ENCODE measurements at places on chromosomes 16 and 17.

- no peak for DNase-seq
Observed at GRCh38 chr17:21077281-21077680, 34.5 kb upstream of the USP22 start.

GRCh38 chr16:11183035-11183812, 72.8 kb downstream of the SOCS1 start:
- no peak for DNase-seq

DNA sequence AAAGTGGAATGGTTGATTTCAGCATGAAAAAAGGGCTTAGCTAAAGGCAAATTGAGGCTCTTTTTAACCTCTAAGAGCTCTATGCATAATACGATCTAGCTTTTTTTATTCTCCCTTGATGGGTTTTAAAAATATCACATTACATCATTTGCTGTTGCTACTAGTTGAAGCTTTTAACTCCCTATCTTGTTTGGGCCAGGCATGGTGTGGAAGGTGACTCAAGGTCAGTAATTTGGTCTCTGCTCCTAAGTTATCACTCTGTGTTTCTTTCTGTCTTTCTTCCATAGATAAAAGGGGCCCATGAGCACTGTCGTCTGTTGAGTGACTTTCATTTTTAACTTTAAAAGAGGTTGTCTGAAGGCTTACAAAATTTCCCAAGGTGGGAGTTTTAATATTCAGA, 58.1 kb upstream of the GOT2 start:
- DNase-seq: no peak

DNA sequence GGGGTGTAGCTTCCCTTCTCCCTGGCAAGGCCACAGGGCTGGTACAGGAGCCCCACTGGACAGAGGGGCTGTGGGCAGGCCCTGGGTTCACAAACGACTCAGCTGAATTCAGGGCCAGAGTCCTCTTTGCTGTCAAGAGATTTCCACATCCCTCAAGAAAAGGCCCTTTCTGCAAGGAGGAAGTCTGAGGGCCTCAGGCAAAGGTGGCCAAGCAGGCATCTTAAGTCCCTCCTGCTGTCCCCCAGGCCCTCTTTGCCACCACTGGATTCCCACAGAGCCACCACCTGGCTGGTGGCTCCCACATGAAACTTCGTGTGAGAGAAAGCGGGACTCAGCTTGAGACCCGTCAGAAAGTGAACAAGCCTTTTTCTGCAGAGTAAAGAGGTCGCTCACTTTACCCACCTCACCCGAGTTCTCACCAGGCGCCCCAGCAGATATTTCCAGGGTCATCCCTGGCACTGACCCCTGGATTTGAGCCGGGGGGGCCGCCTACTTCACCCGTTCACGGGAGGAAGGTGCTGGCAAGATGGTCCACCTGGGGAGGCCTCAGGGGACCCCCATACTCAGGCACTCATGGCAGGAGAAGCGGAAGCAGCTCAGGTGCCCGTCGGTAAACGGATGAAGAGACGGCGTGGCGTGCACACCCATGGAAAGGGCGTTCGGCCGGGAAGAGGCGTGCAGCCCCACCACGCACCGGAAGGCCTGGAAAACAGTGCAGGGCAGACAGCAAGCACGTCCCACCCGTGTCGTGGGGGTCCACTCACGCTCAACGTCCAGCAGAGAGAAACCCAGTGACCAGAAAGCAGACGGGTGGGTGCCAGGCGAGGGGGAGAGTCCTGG, 3.6 kb downstream of the RNF166 start:
- no peak for DNase-seq

DNA sequence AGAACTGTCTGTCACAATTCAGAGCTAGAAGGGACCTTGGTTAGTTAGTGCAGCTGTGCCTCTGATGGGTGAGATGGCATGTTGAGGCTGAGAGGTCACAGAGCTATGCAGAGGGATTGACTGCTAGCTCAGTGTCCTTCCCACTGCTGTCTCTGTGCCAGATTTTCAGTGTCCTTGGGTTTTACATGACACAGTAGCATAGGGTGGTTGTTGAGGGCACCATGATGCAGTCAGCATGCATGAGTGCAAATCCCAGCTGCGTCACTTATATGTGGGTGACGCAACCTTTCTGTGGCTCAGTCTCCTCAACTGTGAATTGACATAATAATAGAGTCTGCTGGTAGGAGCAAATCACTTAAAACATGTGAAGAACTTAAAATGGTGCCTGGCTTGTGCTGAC, 2.7 kb downstream of the MT1A start:
- DNase-seq: no peak

- DNase-seq: peak; percentile 40
Observed at GRCh38 chr17:36089888-36090836, at the start of gene CCL3. Gene CCL3 (minus strand): TSS chr17:36090143. CDS start chr17:36090058, 85 bp downstream.

GRCh38 chr17:40364906-40365305, 369 bp upstream of the GJD3 start:
- DNase-seq: no peak

DNA sequence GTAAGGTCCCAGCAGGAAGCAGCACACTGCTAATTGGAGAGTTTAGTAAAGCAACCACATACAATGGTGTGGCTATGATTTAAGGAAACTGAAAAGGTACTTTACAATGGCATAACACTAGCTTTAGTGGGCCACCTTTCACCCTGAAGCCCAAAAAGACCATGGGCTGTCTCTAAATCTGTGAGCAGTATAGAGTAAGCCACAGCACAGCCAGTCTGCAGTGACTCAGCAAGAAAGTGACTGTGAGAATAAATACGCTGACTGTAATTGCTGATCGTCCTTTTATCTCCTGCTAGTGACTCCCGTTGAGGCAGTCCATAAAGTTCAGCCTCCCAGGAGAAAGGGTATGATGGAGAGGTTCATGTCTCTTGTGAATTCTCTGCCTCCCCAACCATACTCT, 679.8 kb upstream of the KIF2B start:
- no peak for DNase-seq

DNA sequence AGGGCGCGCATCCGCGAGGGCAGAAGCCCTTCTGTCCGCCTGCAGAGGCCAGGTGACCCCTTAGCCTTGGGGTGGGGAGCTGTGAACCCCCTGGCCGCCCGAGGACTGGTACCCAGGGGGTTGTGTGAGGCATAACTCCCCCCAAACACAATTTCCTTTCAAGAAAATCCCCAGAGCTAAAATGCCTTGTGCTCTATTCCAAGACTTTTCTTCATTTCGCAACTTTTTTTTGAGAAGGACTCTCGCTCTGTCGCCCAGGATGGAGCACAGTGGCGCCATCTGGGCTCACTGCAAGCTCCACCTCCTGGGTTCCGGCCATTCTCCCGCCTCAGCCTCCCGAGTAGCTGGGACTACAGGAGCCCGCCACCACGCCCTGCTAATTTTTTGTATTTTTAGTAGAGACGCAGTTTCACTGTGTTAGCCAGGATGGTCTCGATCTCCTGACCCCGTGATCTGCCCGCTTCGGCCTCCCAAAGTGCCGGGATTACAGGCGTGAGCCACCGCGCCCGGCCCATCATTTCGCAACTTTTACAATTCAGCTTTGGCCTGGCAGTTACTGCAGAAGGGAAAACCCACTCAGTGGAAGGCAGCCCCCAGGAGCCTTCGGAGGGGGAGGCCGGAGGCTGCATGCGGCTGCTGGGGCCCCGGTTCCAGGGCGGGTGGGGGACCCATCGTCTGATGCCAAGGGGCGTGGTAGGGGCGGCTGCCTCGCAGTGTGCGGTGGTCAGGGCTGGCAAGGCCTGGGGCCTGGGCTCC, 963 bp upstream of the APRT start:
- no peak for DNase-seq

- no peak for DNase-seq
Observed at GRCh38 chr16:3465911-3466584, 22.6 kb downstream of the NAA60 start.

GRCh38 chr16:1184156-1184868, 31.4 kb downstream of the CACNA1H start:
- DNase-seq: no peak

- DNase-seq: no peak
Observed at GRCh38 chr16:23544436-23544835, 12.7 kb downstream of the EARS2 start.

GRCh38 chr17:78269955-78270381, 38.5 kb downstream of the TMEM235 start:
- DNase-seq: no peak

GRCh38 chr16:58789351-58789750, 55.2 kb upstream of the GOT2 start:
- no peak for DNase-seq

GRCh38 chr17:49339354-49339753, 22.7 kb downstream of the ZNF652 start:
- DNase-seq: no peak

GRCh38 chr16:2611499-2611862, 70.8 kb upstream of the KCTD5 start:
- no peak for DNase-seq

- DNase-seq: no peak
Observed at GRCh38 chr16:77386831-77387814, 47.7 kb downstream of the ADAMTS18 start.

DNA sequence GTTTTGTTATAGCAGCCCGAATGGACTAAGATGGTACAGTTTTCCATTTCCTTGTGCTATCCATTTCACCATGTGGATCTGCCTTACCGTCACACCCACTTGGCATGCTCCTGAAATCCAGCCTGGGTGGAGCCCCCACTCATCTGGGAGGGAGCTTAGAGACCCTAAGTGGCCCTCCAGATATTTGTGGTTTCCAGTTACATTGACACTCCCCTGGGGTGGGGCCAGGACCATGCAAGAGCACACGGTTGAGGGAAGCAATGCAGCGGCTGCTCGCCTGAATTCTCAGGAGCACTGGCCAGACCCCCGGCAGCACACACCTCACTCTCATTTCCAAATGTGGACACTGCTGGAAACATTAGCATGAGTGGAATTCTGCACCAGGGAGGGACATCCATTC, 231.1 kb downstream of the UTP18 start:
- no peak for DNase-seq

DNA sequence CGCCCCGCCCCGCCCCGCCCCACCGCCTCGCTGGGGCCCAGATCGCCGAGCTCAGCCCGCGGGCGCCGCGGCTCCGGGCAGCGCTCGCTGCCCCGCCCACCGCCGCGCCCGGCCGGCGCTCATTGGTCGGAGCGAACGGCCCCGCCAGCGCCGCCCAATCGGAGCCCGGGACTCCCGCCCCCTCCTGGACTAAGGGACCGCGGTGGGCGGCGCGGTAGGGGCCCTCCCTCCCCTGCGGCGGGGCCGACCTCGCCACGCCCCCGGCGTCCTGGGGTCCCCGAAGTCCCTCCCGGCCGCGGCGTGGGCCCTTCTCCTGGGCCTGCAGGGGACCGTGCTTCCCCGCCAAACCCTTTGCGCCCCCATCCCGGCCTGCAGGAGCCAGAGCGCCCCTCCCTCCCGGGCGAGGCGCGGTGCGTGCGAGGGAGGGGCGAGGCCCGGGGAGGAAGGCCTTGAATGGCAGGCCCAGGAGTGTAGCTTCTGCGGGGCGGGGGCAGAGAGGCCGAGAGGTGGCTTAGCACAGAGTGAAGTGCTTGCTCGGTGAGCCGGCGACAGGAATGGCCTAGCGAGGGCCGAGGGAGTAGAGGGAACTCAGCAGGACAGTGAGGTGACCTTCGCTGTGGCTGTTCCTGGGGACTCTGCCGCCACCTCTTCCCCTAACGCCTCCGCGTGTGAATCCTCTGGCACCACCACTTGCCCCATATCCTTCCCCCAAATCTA, at the start of gene CAMKK1:
CAMKK1 (minus strand) TSS at position 51 of the 717 bp plus-strand sequence. CDS start 7,366 bp downstream, outside the sequence.
- peak; percentile 83 for DNase-seq

DNA sequence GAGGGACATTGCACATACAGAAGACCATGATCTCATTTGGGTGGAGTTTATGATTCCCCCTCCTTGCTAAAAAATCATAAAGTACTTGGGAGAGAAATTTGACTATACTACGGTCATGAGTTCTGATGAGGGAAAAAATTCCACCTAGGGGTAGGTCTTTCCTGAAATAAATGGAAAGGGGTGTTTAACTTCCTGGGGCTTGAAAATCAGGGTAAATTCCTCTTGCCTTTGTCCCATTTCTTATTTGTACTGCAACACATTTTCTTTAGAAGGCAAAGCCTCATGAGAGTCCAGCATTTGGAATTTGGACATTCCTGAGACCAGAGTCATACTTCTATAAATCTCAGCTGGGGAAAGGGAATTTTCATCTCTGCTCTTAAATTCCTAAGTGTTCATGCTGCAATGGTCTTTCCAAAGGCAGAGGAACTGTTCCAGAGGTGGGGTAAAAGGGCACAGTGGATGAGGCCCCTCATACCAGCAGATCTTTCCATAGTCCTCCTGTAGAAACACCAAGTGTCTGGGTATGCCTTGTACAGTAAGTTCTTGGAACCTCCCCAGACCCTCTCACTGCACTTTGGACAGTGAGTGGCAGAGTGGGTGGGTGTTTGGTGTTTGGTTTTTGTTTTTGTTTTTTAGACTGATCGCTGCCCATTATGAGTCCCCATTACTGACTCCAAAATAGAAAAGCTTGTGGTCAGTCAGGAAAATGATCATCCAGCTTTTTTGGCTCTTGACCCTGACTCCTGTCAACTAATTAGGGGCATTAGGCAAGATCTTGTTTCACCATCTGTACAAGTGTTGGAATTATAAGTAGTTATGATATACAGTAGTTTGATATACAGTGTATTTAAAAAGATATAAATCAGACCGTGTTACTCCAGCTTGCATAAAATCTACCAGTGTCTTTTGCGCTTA, 6.0 kb downstream of the LYRM1 start:
- no peak for DNase-seq

DNA sequence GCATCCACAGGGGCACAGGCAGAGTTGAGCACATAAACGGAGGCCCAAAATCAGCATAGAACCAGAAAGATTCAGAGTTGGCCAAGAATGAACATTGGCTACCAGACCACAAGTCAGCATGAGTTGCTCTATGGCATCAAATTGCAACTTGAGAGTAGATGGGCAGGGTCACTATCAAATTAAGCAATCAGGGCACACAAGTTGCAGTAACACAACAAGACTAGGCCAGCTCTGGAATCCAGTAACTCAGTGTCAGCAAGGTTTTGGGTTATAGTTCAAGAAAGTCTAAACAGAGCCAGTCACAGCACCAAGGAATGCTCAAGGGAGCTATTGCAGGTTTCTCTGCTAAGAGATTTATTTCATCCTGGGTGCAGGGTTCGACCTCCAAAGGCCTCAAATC, 12.9 kb downstream of the G6PC1 start:
- DNase-seq: no peak

DNA sequence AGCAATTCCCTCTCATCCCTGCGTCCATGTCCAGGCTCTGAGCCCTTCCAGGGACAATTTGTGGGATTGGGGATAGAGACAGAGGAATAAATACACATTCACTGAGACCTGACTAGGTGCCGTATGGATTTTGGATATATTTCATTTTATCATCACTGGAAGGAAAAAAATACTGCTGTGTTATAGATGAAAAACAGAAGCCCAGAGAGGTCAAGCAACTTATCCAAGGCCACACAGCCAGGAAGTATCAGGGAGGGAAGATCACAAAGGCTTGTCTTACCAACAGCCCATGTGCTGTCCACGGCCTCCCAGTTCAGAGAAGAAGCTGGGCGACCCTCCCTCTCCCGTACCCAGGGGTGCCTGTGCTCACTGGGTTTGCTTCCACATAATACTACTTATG, 6.1 kb upstream of the HAP1 start:
- DNase-seq: no peak

DNA sequence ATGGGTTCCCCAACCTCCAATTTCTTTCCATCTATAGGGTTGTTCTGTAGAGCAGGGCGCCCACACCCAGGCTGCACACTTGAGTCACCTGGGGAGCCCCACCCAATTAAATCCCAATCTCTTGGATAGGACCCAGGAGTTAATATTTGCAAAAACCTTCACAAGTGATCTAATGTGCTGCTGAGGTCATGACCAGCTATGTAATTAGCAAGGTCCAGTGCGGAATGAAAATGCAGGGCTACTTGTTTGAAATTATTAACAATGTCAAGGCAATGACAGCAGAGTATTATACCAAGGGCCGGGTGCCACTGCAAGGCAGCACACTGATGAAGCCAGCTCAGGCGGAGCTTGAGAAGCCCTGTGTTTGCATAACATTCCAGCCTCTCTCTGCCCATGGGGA, 302.7 kb downstream of the MAF start:
- no peak for DNase-seq

All from CD4-positive, alpha-beta T cell treated with Interleukin-4 for 4 hours (primary cell).